Esophagus squamous epithelium (tissue), 5 donors: ENCODE measurements at places on chromosomes 2 and 18.

GRCh38 chr2:57417007-57417406 lies 629.6 kb upstream of the VRK2 start:
- DNase-seq, result no peak

DNA sequence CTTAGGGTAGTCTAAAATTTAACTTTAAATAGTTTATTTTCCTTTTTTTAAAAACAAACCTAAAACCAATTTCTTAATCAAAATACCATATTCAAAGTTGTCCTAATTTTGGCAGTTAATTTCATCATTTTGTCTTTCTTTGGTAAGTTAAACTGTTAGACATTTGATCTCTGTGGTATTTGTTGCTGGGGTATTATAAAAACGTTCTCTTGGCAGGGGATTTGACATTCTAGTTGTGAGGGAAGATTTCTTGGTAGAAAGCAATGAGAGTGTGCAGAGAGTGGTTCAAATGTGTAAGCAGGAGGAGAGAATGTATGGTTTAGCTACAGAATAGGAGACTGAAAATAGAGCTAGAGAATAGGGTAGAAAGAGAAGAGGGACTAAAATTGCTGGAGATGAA lies 14.6 kb downstream of the GULP1 start:
- no peak for DNase-seq

GRCh38 chr18:45384137-45384961 lies 230.9 kb upstream of the SLC14A2 start:
- DNase-seq, result no peak

GRCh38 chr2:183224948-183225347 lies 100.7 kb downstream of the NUP35 start:
- no peak for DNase-seq

GRCh38 chr18:2480536-2480935 lies 90.8 kb downstream of the METTL4 start:
- no peak for DNase-seq

- DNase-seq, result no peak
Measured at GRCh38 chr2:72150861-72151356, 3.2 kb upstream of the CYP26B1 start.

DNA sequence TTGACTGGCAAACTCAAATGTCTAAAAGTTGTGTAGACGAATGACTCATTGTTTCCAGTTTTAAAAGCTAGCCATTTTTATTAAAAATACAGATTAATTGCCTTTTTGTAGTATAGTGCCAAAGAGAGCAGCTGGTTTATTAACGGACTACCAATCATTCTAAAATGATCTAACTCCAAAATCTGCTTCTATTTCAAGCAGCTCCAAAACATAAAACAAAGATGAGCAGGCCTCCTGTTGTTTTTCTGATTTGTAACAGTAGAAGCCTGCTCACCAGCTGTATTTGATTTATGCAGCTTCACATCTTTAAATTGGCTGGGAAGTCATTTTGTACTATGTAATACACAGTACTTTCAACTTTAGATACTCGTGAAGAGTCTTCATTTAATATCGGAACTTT lies 171.8 kb downstream of the UBR3 start:
- no peak for DNase-seq

- DNase-seq, result no peak
Measured at GRCh38 chr2:100256416-100256815, 65.9 kb downstream of the LONRF2 start.

GRCh38 chr2:193549661-193550060 lies 1354.9 kb upstream of the TMEFF2 start:
- DNase-seq, result no peak

GRCh38 chr2:120984046-120984445 lies 248.4 kb downstream of the GLI2 start:
- no peak for DNase-seq

- no peak for DNase-seq
Measured at GRCh38 chr18:2883076-2883735, 36.4 kb downstream of the EMILIN2 start.

DNA sequence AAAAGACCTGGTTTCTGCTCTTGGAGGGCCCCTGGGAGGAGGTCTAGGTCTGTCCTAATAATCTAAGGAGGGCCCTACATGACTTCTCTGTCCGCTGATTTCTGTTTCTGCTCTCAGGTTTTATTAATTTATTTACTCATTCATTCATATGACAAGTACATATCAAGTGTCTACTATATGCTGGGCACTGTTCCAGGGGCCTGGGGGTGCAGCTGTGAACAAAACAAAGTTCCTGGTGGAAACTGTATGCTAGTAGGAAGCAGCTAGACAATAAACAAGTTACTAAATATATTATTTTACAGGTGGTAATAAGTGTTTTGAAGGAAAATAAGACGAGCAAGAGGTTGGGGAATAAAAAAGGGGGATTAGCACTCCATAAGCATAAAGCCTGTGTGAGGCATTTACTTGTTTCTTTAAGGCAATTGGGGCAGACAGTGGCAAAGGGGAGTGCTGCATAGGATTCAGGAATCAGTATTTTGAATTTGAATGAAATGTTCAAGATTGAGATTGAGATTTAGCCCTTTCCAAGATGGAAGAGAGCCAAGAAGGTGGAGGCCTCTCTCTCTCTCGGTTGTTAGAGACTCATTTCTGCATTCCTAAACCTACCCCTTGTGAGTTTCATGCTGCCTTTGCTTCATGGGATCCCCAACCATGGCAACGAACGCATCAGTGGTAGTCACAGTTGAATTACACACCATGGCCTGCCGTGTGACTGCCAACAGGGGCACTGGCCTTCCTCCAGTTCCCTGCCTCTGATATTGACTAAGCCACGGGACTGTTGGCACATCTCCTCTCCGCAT lies 28.3 kb downstream of the DRC1 start:
- DNase-seq, result no peak

GRCh38 chr2:159936471-159936870 lies 125.9 kb downstream of the PLA2R1 start:
- no peak for DNase-seq

- no peak for DNase-seq
Measured at GRCh38 chr2:226211439-226211838, 588.2 kb downstream of the IRS1 start.

DNA sequence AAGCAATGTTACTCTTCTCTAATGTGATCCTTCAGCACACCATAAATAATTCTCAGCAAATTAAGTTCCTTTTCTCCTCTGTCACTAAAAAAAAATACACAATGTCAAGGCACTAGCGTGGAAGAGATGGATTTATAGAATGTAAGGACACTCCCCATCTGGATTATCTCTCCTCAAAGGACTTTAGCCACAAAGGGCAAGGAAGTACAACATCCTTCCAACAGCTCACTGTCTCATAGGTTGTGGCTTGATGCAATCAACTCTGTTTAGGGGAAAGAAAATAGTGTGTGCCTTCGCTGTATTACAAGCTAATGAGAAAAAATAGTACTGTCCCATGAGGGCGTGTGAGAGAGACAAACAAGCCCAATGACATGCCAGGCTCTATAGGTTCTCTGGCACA lies 129.1 kb upstream of the DNMT3A start:
- no peak for DNase-seq

DNA sequence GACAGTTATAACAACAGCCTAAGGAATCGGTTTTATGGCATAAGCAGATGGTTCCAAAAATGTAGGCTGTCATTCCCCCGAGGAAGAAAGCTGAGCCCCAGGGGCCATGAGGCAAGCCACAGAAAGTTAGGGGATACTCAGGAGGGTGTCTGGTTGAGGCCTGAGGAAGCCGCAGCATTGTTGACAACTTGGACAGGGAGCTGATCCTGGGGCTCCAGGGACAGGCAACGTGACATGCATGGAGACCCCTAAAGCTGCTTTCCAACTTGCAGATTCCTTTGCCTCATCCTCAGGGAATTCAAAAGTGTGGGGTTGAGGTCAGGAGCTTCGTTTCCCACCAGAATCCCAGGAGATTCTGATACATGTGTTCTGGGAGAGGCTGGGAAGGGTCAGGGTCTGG lies 20.9 kb downstream of the CELF4 start:
- no peak for DNase-seq

- no peak for DNase-seq
Measured at GRCh38 chr2:195486987-195487644, 169.9 kb upstream of the SLC39A10 start.
